GM19239 (cell line): ENCODE measurements at places on chromosomes 5 and 9.

DNA sequence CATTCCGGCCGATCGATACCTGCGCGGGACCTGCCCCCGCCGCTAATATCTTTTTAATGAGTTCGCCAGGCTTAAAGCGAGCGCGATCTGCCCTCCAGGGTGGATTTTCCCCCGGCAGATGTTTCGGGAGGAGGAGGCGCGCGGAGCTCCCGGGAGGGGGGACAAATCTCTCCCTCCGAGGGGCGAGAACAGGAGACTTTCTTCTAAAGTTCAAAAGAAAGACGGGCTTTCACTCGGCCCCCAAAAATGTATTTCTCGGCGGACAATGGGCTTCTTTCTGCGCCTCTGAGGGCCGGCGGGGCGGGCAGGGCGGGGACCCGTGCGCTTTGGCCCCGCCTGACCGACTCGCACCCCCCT is 4.1 kb upstream of the PRDM12 start:
- no peak for DNase-seq

- no peak for DNase-seq
Measured at GRCh38 chr9:125183054-125183453, 6.5 kb downstream of the PPP6C start.

- no peak for DNase-seq
Measured at GRCh38 chr5:167528651-167529050, 762.8 kb upstream of the WWC1 start.

GRCh38 chr9:35906923-35907699 is 1.1 kb downstream of the HRCT1 start:
- DNase-seq, result no peak

DNA sequence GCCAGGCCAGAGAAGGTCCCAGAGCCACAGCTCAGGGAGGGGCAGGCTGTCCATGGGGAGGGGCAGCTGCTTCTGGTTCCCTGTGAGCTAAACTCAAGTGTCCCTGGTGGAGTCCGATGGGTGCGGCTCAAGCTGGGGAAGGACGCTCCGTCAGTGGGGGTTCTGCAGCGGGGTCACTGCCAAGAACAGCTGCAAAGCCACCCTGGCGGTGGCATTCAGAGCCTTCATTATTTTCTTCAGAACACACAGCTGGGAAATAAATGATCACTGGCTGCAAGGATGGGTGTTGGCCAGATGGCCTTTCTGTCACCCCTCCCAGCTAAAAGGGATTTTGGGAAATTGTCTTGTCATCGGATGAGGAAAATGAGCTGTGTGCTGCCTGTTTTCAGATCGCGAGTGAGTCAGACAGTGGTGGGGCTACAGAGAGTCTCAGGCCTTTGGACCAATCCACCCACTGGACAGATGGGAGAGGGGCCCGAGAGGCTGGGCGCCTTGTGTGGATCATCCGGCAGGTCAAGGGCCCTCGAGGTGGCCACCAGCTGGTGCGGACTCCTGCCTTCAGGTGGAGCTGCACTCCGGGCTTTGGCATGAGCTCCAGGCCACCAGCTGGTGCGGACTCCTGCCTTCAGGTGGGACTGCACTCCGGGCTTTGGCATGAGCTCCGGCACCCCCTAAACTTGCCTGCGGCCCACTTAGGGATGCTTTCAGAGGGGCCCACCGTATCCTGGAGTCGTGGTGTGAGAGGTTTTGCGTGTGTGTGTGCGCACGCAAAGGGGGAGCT is 17.9 kb upstream of the GFPT2 start:
- DNase-seq, result no peak

GRCh38 chr9:129568560-129569501 is 52.1 kb downstream of the C9orf50 start:
- DNase-seq, result no peak

DNA sequence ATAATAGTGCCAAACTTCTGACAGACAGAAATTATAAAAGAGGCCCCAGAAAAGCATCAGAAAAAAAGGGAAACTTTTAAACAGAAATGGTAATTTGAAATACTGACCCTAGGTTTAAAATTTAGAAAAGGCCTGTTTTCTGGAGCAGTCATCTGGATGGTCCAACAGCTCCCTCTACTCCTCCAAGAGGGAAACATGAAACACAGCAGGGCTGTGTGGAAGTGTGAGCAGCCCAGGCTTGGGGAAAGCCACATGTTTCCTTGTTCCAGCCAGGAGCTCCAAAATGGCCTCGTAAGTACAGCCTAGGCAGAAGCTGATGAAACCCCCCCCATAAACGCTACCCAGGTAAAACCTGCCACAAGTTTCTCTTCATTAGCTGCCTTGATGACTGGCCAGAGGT is 499.3 kb upstream of the ADAMTS16 start:
- DNase-seq, result no peak

GRCh38 chr5:144135113-144135762 is 35.2 kb downstream of the YIPF5 start:
- no peak for DNase-seq

GRCh38 chr5:68548959-68549676 is 333.6 kb downstream of the PIK3R1 start:
- DNase-seq, result no peak

- DNase-seq, result no peak
Measured at GRCh38 chr9:75183306-75183705, 95.0 kb downstream of the OSTF1 start.

DNA sequence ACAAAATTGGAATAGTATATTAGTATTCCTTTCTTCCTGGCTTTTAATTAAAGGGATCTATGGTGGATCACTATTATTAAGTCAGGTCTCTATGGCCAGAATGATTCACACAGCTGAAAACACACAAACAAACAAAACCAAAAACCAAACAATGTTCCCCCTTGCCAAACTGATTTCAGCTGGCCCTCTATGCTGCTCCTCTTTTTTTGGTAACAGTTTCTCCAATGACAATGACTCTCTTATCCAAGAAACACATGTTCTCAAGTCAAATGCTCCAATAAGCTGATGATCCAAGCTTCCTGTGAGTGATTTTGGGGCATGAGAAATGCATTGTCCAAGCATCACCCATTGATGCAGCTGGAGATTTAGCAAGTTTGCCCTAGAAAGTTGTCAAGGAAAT is 193.4 kb upstream of the TUT7 start:
- no peak for DNase-seq
